ENCODE measurements at places on chromosomes 12 and 14.
A peak's percentile ranks its signal among the peaks of the same experiment; 100 is the strongest.

- no peak for DNase-seq
Measured at GRCh38 chr12:32032205-32032810, 73.1 kb downstream of the RESF1 start.

DNA sequence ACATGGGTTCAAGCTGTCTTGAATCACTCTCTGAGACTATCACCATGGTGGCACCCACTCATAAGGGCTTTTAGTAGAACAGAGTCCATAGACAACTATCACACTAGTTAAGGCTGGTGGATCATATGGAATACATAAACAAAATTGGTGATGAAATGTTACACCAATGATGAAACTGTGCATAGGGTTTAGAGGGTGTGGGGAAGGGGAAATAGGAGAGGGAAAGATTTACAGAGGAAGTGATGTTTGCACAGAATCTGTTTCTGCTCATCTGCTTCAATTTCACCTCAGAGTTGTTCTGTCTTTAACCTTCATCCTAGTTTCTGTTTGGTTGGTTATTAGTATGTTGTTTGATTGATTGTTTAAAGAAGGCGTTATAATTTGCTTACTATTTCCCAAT, 2.4 kb upstream of the RXYLT1 start:
- DNase-seq = no peak

- no peak for DNase-seq
Measured at GRCh38 chr14:34051966-34052657, 101.2 kb upstream of the EGLN3 start.

DNA sequence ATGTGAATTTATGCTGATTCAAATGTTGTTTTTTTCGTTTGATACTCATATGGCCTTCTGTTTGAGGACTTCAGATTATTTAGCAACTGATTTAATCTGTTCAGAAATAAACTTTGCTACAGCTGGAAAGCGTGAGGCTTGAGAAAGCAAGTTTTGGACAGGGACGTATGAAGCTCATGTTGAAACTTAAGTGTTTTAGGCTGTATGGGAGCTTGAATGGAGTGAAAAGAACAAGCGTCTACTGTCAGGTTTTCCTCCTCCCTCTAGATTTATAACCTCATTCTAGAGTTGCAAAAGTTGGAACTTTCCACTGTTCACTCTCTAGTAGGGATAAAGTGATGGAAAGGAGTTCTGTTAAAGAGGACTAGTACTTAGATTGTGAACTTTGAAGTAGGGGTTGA, 1.0 kb downstream of the PRPF39 start:
- no peak for DNase-seq

DNA sequence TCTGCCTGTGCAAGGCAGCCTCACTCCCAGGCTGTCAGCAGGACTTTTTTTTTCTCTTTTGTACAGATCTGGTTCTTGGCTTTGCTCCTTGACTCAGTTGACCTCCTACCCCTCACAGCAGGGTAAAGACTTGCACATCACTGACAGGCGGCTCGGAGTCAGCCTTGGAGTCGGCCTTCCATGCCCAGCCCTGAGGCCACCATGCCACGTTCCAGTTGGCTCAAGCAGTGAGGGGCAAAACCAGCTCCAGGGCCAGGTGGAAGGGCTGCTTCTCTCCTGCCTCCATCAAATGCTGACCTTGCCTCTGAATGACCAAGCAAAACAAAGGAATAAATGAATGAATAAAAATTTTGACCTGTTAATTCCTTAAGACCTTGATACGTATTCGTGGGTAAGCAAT, 27.6 kb downstream of the JAG2 start:
- no peak for DNase-seq

- no peak for DNase-seq
Measured at GRCh38 chr14:34340025-34340625, 121.9 kb downstream of the SPTSSA start.

DNA sequence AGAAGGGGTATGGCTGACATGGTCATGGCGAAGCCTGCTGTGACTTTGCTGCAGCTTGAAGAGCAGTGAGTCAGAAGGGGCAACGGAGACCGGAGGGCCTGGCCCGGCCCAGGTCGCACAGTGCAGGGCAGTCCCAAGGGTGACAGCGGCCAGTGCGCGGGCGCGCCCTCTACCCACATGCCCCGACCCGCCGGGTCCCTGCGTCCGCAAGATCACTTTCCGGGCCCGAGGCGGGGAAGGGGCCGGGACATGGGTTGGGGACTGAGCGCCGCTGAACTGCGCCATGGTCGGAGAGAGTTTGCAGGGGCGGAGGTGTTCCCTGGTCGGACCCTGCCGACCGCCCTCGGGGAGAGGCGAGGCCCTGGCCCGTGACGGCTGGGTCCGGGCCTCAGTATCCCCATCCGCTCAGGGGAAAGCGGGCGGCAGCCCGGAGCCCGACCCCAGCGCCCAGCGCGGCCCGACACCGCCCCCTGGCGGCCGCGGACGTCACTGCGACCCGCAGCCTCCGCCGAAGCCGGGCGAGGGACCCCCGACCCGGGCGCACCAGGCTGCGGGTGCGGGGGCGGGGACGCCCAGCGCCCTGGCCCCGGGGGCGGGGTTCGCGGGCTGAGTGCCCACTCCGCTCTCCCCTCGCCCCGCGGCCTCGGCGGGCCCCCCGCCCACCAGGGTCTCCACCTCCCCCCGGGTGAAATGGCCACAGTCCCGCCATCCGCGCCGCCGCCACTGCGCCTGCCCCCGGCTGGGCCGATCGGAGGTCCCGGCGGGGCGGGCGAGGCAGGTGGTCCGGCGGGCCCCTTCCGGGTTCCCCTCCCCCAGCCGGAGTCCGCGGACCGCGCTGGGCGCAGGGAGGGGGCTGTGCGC, 7.2 kb upstream of the ANKRD9 start:
- DNase-seq = peak; percentile 80

GRCh38 chr12:12909228-12909994, 18.0 kb downstream of the GPRC5A start:
- DNase-seq = no peak

DNA sequence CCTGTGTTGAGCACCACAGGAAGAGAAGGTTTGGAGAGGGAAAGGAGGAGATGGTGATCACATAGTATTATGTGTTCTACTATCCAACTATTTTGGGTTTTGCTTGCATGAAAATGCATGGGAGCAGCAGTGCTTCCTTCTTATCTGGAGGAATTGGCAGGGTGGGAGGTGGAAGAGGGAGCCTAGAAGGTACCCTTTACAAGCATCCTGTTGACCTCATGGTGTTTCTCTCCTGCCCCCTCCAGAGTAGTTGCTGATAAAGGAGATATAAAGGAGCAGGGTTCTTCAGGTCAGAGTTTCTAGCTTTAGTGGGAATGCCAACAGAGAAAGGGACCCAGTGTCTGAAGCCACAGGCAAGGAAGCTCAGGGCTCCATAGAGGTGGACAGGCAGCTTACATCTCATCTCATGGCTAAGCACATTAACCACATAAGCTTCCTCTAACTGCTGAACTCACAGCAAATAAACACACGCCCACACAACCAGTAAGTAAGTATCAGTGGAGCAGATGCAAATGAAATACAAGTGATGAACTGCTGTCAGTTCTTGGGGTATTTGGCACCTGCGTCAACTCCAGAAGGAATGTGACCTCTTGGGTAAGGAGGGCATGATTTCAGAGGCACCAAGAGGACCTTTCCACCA, 174.2 kb upstream of the SLC38A2 start:
- DNase-seq = no peak

DNA sequence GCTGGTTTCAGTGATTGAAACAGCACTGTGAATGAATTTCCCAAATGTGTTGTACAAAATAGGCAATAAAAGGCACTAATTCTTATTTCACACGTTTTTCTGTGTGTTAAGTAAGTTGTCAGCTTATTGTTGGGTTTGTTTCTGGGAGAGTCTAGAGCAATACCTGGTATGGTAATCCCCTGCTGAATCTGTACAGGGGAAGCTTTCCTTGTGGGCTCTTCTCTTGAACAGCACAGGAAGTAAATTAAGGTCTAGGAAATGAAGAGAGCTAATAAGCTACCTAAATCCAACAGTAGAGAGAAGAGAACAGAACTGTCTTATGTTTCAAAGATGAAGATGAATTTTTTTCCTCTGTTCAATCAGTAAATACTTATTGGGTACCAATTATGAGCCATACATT, 406.7 kb downstream of the TMTC2 start:
- no peak for DNase-seq

DNA sequence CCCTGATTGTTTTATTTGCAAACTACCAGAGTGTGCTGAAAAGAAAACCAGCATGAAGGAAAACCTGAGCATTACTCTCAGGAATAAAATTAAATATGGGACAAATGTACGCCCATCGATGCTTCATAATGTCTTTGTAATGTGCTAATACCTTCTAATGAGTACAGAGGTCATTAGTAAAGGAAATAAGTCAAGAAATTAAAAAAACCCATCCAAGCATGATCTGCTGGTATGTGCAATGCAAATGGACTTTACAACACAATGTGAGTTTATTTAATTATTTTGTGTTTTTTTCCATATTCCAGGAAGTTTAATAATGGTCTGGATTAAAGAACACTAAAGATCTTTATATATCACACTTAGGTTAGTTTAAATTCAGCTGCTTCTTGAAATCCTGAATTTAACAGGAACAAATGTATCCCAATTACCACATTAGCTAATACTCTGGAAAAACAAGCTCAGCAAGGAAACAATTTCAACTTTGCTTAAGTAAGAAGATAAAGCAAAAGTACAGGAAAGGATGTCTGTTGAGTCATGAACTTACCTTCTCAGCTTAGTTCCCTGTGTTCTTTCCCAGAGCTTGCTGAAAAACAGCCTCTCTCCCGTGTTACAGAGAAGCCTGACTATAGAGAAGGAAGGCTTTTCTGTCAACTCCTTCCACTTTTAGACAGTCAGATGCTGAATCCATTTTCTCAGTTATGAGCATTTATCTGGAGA, 179.3 kb upstream of the TMEM260 start:
- DNase-seq = no peak

- DNase-seq = no peak
Measured at GRCh38 chr14:91185721-91186120, 58.8 kb downstream of the GPR68 start.

- DNase-seq = no peak
Measured at GRCh38 chr14:36316131-36316530, 4.3 kb downstream of the MBIP start.

DNA sequence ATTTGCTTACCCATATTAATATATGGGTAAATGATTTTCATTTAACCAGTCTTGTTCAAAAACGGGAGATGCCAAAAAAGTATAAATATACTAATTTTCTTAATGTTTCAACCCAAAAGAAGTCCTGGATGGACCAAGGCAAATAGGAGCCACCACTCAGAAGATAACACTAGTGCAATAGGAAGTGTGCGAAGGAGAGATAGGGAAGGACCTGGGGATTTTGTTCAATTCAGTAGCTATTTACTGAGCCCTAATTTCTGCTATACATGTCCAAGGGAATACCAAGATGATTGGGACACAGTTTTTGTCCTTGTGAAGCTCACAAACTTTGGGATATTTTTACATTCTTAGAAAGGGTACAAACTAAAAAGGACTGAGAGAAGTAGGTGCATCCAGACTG, 1.5 kb downstream of the CMAS start:
- no peak for DNase-seq

DNA sequence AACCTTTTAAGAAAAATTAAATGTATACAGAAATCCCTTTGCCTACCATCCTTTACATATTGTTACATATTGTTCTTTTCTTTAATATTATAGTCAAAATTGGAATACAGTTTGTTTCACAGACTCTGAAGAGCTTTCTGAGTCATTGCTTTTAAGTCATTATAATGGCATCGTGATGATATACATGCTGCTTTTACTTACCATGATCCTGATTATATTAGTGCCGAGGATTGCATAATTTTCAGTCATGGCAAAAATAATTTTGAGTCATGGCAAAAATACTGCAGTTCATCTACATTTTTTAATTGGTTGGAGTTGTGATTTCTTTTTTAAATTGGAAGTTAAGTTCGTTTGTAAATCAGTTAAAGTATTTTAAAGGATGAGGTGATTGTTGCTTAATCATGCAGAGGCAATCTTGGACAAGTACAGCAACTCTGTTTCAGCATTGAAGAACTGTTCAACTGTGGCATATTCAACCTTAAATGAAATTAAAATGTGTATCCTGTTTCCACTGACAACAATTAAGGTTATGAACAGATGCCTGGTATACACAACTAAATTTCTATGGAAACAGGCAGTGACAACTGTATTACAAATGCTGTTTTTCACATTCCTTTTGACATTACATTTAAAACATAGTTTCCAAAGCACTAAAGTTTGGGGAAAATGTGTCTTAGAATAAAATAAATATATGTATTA, 142.3 kb downstream of the PCNX1 start:
- no peak for DNase-seq

DNA sequence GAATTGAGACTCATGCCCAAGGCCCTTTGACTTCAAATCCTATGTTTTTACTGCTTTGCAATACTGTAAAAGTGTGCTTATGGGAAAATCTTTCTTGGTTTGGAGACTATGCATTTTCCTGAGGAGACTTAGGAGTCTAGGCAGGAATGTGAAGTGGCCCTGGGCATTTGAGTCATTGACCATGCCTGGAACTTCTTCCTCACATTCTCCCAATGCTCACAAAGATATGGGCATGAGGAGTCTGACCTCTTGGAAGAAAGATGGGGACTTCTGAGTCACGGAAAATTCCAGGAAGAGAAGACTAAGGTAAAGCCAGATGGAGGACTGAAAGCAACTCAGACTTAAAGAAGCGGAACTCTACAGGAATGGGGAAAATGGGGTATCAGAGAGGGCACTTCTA, 38.2 kb upstream of the ZNF641 start:
- DNase-seq = no peak

GRCh38 chr12:92425165-92425564, 277.6 kb upstream of the PLEKHG7 start:
- DNase-seq = no peak
